ENCODE measurements at places on chromosomes 7 and 10.

- no peak for DNase-seq
Measured at GRCh38 chr7:129650056-129650758, 38.7 kb downstream of the NRF1 start.

DNA sequence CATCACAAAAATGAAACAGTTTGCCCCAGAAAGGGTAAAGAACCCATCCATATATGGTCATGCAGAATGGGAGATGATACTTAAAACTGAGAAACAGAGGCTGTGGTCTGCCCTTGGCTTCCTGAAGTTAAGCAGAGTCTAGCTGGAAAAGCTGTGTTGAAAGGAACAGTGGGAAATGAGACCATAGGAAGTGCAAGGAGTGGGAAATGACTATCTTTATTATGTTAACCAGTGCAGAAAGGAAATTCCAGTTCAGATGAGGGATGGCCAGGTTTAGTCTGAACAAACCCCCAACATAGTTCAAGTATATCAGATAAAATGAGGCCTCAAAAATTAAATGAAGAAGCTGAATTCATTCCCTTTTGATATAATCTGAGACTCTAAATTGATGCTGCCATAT, 112.2 kb upstream of the TARP start:
- DNase-seq, result no peak

GRCh38 chr10:97356318-97356914, 21.9 kb upstream of the FRAT2 start:
- DNase-seq, result no peak

- no peak for DNase-seq
Measured at GRCh38 chr7:155551785-155552611, 5.6 kb upstream of the CNPY1 start.

- DNase-seq, result no peak
Measured at GRCh38 chr7:636396-636795, 90.1 kb upstream of the DNAAF5 start.

- no peak for DNase-seq
Measured at GRCh38 chr10:123202506-123202905, 48.3 kb downstream of the BUB3 start.

GRCh38 chr10:118960157-118961090, 69.1 kb upstream of the NANOS1 start:
- no peak for DNase-seq

DNA sequence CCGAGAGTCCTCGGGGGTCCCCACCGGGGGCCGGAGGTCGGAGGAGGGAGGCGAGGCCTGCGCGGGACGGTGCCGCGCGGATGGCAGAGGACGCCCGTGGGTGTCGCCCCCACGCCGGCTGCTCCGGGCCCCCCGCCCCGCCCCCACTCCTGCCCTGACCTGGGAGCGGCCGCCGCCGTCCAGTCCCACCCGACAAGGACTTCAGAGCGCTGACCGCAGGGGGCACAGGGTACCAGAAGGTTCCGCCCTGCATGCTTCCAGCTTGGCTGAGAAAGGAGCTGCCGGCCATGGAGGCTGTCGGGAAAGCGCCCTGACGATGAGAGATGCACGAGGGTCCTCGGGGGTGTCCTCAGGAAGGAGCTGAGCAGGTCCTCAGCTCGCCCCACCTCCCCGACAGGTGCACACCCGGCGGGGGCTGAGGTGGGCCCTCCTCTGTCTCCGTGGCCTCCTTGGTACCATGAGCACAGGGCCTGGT, 57.0 kb upstream of the DNAJB6 start:
- no peak for DNase-seq

GRCh38 chr7:21358648-21359047, 69.2 kb upstream of the SP4 start:
- no peak for DNase-seq

All from cerebellar cortex (tissue), 1 donor.